ENCODE measurements at places on chromosomes 5 and 9.
A peak's percentile ranks its signal among the peaks of the same experiment; 100 is the strongest.

GRCh38 chr5:138148811-138149210 is 9.6 kb upstream of the NME5 start:
- no peak for DNase-seq

DNA sequence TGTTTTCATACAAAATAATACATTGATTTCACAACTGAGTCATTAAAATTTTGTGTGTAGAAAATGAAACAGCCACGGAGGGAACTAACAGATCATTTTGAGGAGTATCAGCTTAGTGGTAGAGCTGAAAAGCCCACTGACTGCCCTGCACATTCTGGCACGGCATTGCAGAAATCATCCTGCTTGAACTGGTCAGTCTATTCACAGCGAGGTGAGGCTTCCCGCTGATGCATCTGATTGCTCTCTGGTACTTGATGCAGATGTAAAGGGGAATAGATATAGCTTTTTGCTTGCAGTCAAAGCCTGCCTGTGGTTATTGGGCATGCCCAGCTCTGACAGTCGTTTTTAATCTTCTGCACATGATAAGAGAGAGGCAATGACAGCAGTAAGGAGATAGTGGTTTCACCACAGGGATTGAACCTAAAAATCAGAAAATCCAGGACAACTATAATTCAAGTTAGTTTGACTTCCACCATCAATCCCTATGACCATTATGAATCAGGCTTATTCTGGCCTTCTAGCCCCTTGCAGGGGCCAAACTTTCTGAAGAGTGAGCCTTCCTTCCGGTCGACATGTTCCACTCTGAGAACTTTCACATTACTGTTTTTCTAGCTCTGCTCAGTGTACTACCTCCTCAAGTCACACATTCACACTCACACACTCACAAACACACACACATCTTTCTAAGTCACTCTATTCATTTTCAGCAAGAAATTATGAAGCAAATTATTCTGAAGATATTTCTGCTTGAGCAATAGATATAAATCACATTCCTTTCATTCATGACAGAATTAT is 782.8 kb upstream of the NUDT12 start:
- no peak for DNase-seq

DNA sequence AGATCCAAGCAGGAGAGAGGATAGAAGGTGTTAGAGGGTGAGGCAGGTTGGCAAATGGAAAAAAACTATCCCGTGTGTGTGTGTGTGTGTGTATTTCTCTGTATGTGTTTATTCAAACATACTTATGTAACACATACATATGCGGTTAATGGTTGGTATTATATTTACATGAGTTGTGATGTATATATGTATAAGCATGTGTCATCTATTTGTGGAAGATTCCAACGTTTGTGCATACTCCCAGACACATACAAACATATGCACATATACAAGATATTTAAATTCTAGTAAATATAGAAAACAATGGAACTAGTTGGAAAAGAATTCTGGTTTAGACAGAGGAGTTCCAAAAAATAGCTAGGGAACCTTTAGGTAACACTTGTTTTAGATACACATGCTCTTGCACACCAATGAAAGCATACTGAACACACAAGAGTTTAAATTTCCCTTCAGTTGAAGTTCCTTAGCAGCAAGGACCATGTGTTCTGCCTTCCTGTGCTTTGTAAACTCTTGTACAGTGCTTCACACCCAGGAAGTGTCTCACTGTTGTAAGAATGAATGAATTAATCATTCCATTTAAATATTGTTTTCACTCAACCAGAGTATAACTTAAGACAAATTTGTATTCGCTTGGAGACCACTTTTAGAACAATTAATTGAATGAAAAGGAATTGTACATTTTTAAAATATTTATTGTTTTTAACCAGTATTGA is 257.8 kb downstream of the FER start:
- no peak for DNase-seq

GRCh38 chr5:132455614-132456115 is 34.9 kb downstream of the IRF1 start:
- no peak for DNase-seq

- DNase-seq, result no peak
Observed at GRCh38 chr5:6319116-6319515, 59.2 kb downstream of the MED10 start.

DNA sequence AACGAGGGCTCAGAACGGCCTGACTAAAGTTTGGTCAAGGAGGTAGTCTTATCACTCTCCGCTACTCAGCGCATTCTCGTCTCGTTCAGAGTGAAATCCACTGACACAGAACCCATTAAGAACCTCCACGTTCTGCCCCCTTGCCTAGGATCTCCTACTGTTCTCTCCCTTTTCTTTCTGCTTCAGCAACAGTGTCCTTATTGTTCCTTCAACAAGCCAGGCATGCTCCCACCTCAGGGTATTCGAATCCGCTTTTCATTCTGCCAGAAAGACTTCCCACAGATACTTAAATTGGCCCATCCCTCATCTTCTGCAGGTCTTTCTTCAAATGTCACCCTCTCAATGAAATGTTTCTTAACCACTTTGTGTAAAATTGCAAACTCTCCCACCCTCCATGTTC is 4.3 kb upstream of the ZNF354C start:
- DNase-seq, result no peak

GRCh38 chr5:60207040-60207439 is 313.5 kb upstream of the PDE4D start:
- peak; percentile 60 for DNase-seq

DNA sequence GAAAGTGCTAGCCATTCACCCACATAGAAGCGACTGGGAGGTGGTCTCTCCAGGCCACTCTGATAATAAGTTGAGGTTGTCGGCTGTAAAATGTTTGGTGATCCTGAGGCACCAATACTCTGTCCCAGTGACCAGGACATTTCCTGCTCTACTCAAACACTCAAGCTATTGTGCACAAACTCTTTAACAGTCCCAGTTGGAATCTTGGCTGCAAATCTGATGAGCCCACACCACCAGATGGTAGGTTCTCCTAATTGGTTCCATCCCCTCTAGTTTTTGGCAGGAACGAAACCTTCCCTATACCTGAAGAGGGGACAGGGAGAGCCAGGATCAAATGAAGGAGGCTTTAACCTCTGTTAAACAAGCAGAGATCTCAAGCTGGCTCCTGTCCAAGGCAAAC is 14.3 kb downstream of the GRIA1 start:
- no peak for DNase-seq

- DNase-seq, result no peak
Observed at GRCh38 chr9:726005-726404, 115.5 kb upstream of the DMRT1 start.

GRCh38 chr9:134723037-134723436 is 81.4 kb downstream of the COL5A1 start:
- no peak for DNase-seq

- DNase-seq, result no peak
Observed at GRCh38 chr9:85726737-85727136, 15.0 kb downstream of the AGTPBP1 start.

GRCh38 chr5:172815631-172816030 is 18.4 kb upstream of the ERGIC1 start:
- DNase-seq, result no peak

GRCh38 chr5:113081881-113082546 is 105.4 kb downstream of the DCP2 start:
- DNase-seq, result no peak

DNA sequence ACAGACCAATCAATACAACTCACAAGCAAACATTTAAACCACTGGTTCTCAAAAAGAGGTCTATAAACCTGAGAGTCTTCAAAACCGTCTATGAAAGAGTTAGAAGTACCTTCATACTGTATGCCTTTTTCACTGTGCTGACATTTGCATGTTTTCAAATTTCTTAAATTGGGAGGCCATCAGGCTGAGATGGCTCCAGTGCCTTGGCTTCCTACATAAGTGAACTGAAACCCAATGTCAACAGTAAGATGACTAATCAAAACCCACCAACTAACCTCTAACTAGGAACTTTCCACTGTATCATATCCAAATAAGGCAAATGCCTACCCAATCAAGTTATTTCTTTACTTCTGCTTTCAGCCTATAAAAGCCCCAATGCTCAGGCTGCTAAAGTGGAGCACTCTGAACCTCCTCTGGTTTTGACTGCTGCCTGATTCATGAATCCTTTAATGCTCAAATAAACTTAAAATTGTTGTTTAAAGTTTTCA is 35.1 kb downstream of the FAM13B start:
- peak; percentile 48 for DNase-seq

DNA sequence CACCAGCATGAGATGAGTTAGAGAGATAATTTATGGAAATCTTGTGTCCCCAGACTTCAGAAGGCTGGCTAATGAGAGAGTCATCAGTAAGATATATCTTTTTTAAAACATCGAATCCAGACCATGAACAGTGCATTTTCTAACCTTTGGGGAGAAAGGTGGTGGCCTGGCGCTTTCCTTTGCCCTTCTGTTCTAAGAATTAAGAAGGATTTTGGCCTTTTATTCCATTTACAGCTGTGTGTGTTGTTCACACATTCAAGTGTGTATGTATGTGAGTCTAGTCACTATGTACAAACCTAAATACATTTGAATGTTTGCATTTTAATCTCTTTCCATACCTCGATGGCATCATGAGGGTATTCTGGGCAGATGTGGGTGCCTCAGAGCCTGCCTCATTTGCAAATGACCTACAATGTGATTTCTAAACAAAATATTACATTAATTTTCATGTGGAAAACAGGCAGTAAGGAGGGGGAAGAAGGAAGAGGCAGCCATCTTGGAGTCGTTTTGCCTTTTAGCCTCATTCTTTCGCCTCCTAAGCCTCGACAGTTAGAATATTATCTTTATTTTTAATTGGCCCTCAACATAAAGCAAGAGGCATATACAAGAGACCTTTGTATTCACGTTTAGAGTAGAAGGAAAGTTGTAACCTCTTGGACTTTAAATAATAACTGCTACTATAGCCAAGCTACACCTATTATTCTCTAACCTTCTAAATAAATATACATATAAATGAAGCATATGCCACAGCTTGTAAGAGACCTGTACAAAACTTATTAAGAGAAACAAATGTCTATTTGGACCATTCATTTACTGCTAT is 125.3 kb upstream of the TMEM161B start:
- no peak for DNase-seq

DNA sequence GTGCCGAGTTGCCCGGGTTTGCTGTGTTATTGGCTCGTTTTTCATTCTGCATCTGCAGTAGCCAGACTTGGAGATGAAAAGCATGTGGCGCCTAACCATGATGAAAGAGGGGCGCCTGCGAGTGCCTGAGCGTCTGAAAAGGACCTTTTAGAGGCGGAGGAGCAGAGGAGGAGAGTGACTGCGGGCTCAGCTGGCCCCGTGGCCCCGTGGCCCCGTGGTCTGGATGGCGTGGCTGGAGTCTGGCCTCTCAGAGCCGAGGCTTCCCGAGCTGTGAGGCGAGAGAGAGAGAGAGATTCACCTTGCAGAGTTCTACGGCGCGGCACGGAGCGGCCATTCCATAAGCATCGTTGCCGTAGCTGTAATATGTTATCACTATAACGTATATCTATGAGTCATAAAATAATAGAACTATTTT is 55.3 kb upstream of the RNU6ATAC start:
- no peak for DNase-seq

DNA sequence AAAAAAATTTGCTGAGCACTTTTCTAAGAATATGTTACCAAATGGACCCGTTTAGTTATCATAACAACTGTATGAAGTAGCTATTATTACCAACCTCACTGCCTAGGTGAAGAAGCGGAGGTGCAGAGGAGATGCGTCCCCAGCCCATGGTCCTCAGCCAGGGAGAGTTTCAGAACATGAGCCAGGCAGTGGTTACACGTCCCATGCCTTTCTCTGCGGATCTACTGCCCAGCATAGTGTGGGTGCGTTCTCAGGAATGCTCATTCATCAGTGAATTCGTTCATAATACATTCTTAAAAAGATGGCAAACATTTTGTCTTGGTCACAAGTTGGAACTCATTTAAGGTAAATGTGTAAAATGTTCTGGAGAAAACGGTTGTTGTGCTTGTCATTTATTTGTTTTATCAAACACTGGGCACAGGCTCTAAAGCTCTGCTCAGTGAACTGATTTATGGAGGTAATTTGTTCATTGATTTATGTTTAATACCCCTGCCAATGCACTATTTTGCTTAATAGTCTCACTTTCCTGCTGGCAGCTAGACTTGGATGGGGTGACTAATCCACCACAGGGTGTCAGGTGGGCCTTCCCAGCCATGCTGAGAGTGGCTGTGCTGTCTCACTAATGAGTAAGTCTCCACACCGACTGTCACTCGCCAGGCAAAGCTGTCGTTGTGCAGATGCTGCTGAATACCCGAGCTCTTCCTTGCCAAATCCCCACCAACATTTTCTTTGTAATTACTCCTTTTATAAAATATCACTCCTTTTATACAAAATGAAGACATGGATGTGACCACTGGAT is 248.8 kb downstream of the TENT4A start:
- DNase-seq, result no peak

- DNase-seq, result peak; percentile 44
Observed at GRCh38 chr9:92501671-92502393, 19.5 kb upstream of the ASPN start.

GRCh38 chr9:98280574-98280973 is 25.1 kb upstream of the TBC1D2 start:
- DNase-seq, result no peak

DNA sequence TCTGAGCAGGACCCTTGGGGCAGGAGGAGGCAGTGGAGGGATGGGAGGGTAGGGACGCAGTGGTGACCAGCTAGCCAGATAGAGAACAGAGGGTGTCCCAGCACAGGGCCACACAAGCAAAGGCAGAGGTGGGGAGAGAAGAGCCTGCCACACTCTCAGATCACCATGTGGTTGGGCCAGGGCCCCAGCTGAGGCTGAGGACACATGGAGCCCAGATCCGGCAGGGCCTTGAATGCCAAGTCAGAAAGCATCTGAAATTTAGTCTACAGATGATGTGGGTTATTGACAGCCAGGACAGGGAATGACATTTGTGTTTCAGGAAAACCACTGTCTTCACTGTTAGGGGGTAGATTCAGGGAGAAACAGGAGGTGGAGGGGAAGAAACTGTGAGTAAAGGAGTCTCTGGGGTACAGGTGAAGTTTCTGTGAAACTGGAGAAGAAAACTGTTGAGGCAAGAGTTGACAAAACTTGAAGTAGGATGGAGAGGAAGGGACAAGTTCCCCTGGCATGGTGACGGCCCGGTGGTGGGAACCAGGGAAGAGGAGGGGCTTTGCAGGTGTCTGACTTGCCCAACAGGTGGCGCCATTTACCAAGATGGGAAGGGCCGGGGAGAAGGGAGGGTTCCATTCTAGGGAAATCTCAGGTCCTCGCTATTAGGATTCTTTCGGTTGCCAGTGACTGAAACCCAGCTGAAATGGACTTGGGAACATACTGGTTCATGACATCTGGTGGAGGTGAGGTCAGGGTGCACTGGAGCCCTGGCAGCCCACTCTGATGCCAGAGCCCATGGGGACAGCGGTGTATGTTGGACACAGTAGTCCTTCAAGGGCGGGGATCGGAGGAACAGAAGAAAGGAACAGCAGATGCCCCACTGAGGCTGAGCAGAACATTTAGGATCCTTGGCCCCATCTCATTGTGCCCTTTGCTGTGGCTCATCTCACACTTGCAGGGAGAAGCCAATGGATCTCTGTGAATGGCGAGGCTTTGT is 100.1 kb downstream of the KCNIP1 start:
- peak; percentile 74 for DNase-seq

All from GM10248 (cell line).